ENCODE measurements at places on chromosomes 11 and 22.

GRCh38 chr22:32897400-32897799, 95.9 kb downstream of the TIMP3 start:
- DNase-seq: no peak

DNA sequence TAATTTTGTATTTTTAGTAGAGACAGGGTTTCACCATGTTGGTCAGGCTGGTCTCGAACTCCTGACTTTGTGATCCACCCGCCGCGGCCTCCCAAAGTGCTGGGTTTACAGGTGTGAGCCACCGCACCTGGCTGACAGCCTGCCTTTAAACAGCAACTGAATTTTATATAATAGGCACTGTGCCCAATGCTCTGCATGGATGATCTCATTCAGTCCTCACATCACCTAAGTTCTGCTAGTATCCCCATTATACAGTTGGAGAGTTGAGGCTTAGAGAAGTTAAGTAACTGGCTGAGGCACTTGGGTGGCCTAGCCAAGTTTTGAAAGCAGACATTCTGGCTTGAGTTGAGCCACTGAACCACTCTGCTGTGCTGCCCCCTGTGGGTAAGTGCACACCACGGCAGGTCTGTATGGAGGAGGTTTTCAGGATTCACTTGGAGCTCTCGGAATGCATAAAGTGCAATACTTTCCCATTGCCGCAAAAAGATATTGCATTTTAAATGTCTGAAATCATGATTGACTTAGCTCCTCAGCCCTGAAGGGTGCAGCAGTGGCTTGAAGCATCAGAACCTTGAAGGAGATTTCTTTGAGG, 112.4 kb downstream of the LDLRAD3 start:
- no peak for DNase-seq

DNA sequence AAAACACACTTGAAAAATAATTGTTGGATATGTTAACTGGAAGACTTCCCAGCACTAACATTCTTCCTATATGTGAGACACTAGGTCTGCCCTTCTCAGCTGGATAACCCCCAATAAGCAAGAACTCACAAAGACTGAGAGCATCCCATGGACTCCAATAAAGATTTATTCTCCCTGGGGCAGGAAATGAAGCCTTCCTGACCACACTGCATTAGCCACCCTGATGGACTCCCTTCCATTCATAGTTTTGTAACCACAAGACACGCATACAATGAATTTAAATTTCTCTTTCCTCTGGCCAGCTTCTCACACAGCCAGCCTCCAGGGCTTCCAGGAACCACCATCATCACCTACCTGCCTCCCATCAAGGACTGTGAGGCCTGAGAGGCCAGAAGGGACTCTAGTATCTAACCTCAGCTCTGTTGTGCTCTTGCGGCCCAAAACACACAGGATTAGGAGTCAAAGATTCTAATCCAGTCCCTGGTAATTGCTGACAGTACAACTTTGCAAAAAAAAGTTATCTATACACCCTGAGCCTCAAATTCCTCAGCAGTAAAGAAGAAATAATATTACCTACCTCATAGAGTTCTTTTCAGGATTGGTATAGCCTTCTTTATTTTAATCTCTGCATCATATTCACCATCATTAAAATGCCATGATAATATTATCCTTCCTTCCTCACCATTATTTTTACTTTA, 45.6 kb upstream of the GDPD4 start:
- DNase-seq: no peak

- no peak for DNase-seq
Measured at GRCh38 chr22:19194766-19195536, 16.4 kb upstream of the SLC25A1 start.

GRCh38 chr11:5291207-5291838, 10.4 kb downstream of the OR51B4 start:
- DNase-seq: peak; percentile 18

DNA sequence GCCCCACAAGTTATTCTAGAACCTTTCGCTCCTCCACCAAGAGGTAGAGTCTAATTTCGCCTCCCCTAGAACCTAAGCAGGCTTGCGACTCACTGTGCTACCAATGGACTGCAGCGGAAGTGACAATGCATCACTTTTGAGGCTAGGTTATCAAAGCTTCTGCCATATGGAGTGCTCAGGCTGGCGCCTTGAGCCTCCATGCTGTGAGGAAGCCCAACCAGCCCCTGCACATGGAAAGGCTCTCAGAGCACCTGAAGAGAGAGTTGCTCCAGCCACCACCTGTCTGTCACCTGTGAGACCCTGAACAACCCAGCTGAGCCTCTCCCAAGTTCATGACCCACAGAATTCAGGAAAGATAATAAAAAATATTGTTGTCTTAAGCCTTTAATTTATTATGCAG, 29.3 kb upstream of the CBX7 start:
- no peak for DNase-seq

GRCh38 chr11:70844387-70844786, 408.0 kb downstream of the SHANK2 start:
- no peak for DNase-seq

DNA sequence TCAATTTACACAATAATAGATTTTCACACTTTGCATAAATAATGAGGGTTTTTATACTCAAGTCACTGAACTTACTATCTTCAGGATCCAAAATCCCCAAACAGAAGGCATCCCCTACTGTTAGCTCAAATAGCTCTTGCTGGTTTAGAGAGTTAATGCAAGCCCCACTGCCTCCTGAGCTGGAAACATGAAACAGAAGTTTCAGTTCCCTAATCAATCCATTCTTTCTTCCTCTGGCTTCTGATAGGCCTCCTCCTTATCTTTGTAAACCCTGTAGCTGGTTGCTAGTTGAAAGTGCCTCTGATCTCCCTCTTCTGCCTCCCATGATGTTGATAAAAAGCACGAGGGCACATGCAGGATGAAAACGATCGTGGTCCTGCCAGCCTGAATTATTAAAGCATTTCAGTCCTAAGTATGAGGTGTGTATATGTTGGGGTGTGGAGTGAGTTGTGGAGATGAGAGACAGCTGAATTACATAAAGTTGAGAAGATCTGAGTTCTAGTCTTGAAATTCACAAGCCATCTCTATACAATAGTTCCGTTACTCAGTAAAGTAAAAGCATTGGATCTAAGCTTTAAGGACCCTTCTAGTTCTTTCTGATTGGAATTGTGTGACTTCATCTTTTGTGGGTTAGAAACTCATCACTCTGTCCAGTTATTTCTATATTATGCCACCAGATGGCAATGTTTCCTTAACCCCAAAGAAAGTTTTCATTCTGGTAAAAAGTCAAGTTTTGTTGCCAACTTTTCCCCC, 35.0 kb upstream of the EHF start:
- peak; percentile 27 for DNase-seq

DNA sequence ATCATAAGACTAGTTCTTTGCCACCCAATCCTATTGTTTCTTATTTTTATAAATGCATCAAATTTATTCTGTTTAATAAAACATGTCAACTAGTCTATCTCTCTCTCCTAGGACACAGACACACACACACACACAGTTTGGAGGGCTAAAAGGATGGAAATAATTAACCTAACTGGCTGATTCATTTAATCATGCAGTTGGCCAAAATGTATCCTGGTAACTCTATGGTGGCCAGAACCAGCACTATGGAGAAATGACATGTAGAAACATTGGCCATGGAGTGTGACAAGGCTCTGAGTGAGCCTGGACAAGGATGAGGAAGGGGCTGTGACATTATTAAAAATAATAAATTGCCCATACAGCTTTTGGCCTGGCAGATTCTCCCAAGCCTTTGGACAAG, 64.1 kb downstream of the CLPB start:
- no peak for DNase-seq

DNA sequence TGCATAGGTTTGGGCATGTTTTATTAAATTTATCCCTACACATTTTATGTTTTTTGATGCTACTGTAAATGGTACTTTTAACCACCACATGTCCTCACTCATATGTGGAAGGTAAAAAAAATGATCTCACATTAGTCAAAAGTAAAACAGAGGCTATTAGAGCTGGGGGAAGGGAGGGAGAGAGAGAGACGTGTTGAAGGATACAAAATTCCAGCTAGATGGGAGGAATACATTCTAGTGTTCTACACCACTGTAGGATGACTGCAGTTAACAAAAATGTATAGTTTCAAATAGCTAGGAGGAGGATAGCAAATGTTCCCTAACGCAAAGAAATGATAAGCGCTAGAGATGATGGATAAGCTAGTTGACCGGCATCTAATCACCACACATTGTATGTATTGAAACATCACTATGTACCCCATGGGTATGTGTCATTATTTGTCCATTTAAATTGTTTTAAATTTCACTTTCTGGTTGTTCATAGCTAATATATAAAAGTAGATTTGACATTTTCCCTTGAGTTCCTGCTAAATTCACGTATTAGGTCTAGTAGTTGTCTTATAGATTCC, 9.9 kb upstream of the GNB1L start:
- DNase-seq: no peak

GRCh38 chr11:27573024-27573423, 66.5 kb upstream of the LIN7C start:
- DNase-seq: no peak

- DNase-seq: no peak
Measured at GRCh38 chr11:65355013-65355775, 643 bp downstream of the TIGD3 start.

- DNase-seq: no peak
Measured at GRCh38 chr11:43010042-43010441, 301.8 kb upstream of the API5 start.

DNA sequence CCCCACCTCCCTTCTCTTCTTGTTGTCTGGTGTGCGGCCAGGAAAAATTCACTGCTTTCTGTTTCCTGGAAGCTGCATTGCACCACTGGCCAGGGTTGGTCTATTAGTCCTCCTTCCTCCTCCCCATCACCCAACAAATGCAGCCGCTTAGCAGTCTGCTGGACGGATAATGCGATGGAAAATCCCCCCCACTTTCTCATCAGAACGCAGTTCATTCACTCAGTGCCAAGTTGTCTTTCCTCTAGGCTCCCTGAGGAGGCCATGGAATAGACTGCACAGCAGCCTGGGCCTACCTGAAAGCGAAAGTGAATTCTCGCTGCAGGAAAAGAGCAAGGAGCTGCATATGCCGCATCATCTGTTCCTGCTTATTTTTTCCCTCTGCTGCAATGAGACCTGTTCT, 513.6 kb downstream of the METTL15 start:
- no peak for DNase-seq

- no peak for DNase-seq
Measured at GRCh38 chr11:66318600-66318970, 1.7 kb upstream of the CD248 start.

DNA sequence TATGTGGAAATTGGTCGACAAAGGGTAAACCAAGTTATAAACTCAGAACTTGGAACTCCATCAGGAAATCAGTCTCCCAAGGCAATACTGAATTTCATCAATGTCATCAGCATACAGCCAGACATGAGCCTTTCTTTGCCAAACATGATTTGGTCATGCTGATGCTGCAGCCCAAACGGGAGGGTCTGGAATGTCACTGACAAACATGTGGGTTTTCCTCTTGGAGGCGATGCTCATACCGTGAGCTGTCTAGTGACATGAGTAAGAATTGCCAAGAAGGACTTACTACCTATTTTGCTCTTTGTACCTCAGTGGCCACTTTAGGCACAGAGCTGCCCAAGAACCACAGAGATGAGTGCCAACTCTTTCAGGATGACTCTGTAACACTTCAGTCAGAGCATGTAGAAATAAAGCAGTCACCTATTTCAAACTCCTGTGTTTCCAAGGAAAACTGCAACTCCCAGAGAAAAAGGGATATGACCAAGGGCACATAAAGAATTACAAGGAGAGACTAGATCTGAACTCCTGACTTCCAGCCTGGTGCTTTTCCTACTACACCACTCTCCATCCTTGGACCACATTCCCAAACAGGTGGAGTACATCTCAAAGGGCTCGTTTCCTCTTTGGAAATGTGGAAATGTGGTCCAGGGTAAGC, 24.3 kb upstream of the MRGPRX2 start:
- no peak for DNase-seq

- no peak for DNase-seq
Measured at GRCh38 chr11:34189191-34189590, 83.8 kb downstream of the NAT10 start.

GRCh38 chr11:127524618-127525017, 524.0 kb upstream of the KIRREL3 start:
- DNase-seq: no peak

Measured in iPS DF 6.9 (cell line).